ENCODE measurements at places on chromosomes 13 and 19.

DNA sequence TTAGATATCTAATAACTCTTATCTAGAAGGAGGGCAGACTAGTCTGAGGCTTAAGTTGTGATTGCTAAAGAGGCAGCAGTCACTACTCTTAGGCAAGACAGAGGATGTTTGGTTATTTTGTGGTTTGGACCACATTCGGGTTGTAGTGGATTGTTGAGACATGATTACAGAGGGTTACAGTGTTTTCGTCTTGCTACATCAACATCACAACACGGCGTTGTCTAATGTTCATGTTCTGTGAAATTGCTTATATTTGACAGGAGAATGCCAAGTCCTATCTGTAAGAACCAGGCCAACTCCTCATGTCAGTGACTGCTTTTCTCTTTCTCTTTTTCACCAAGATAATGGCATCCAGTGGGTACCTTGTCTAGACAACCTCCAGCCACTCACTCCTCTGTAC lies 16.8 kb upstream of the TM9SF2 start:
- no peak for DNase-seq

DNA sequence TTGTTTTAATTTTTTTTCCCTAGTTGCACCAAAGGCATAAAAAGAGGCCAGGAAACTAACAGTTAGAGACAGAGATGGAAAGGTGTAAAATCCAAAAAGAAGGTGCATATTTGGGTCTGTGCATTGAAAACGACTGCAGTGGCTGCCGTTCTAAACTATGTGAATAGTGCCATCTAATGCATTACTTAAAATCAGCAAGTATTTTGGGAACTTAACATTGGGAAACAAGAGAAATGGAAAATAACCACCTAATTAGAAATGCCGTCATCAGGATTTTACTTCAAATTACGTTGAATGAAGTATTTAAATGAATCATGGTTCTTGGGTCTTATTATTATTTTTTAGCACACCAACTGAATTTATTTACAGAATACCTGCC lies 189.5 kb upstream of the MIR17HG start:
- no peak for DNase-seq

- peak; percentile 87 for DNase-seq
Measured at GRCh38 chr13:113275387-113275786, 21.7 kb upstream of the LAMP1 start.

GRCh38 chr13:104301171-104301975 lies 1235.2 kb upstream of the SLC10A2 start:
- no peak for DNase-seq

DNA sequence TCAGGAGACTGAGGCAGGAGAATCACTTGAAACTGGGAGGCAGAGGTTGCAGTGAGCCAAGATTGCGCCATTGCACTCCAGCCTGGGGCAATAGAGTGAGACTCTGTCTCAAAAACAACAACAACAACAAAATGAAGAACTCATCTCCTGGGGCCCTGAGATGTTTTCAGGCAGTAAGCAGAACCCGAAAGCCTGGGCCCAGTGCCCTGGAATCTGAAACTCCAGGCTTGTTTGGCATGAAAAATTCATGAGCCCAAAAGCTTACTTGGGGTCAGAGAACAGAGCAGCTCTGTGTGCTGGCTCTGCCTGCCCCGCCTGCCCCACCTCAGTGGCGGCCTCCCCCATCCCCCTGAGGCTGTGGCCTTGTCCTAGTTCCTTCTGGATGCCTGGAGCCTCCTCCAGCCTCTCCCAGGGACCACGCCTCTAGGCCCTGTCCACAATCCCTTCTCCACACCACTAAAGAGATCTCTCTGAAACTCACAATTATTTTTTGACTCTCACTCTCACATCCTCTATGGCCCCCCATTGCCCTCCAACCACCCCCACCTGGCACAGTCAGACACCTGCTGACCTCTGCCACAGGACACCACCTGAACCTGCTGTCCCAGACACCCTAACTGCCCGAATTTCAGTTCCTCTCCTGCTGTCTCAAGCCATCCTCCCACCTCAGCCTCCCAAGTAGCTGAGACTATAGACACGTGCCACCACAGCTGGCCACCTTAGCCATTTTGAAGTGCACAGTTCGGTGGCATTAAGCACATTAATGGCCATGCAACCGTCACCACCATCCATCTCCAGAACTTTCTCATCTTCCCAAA lies 6.9 kb upstream of the AP1M2 start:
- DNase-seq, result no peak

DNA sequence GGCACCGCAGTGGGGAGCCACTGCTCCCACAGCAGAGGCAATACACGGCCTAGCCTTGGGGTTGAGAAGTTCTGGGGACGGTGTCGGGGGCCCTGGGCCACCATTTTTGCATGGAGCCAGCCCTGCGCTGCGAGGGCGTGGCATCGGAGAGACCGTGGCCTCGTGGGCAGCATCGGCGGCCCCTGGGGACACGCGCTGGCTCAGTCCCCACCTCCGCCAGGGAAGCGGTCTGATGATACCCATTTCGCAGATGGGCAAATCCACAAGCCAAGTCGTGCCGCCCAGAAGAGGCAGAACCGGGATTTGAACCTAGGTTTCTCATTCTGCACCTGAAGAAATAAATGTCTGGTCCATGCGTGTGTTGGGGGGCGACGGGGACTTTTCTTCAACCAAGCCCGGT lies 1.2 kb upstream of the UPK1A start:
- DNase-seq, result no peak

- no peak for DNase-seq
Measured at GRCh38 chr13:21478881-21479808, 20.0 kb upstream of the ZDHHC20 start.

GRCh38 chr19:32082028-32082427 lies 263.4 kb upstream of the ZNF507 start:
- no peak for DNase-seq

- no peak for DNase-seq
Measured at GRCh38 chr19:4115050-4115817, 8.7 kb downstream of the MAP2K2 start.

Measured in endodermal cell (in vitro differentiated cells).